SJCRH30 (cell line): ENCODE measurements at places on chromosomes 6 and 20. TPM values are rescaled to one million over a fixed set of nuclear protein-coding genes. Genes with fewer than 3 reads are reported as not detected.

DNA sequence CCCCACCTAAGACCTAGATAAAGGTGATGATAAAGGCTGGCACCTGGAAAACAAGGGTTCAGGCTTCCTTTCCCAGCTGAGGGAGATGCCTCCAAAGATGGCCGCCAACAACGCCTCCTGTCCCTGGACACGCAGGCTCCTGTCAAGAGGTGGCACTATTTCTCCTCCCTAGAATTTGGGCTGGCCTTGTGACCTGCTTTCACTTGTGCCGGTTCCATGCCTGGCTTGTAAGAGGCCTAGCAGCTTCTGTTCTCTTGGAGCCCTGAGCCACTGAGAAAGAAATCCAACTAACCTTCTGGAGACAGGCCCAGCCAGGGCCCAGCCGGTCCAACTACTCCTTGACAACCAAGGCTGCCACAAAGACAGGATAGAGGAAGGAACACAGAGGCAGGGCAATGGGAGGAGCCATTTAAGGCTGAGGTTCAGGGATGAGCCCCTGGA lies 60.2 kb upstream of the RALY start:
- peak; percentile 82 for DNase-seq

- no peak for DNase-seq
Measured at GRCh38 chr6:170485159-170485558, 67.9 kb downstream of the PSMB1 start.

DNA sequence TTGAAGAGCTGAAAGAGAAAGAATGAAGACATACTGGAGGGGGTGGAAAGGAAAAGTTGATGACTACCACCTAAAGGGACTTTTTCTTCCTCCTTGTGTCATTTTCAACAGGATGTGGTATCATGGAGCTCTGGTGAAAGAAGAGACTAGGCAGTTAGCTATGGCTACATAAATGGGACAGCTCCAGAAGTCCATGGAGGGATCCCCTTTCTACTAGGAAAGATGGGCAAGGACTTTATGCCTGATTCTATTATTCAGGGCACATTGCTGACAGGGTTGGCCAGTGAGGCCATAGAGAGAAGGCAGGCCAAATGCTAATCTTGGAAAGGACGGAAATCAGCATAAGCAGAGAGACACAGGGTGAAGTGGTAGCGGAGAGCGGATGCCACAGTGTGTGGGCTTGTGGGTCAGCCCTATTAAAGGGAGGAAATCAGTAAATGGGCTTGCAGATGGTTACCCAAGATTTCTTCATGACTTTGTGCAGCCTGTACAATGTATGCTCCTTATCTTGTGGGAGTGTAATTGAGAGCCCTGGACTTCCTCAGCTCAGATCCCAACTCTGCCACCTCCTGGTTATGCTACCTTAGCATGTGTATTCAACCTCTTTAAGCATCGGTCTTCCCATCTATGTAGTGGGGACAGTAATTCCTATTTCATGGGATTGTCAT lies 77.4 kb upstream of the TMEM170B start:
- DNase-seq = no peak

DNA sequence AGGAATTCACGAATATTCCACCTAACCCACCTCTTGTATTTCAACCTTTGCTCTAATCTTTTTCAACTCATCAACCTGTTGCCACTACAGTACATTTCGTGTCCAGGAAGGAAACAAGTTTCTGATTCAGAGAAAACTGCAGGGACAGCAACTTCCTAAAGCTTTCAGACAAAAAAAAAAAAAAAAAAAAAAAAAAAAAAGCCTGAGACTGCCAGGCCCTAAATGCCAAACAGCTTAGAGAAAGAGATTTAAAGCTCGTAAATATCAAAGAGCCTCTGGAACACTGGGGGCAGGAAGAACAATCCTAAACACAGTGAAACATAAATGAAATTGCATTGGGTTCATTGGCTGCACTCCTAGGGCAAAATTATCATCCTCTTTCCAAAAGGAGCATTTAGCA lies 411.2 kb upstream of the SPTLC3 start:
- no peak for DNase-seq

- DNase-seq = no peak
Measured at GRCh38 chr6:144062786-144063185, 32.6 kb downstream of the SF3B5 start.

DNA sequence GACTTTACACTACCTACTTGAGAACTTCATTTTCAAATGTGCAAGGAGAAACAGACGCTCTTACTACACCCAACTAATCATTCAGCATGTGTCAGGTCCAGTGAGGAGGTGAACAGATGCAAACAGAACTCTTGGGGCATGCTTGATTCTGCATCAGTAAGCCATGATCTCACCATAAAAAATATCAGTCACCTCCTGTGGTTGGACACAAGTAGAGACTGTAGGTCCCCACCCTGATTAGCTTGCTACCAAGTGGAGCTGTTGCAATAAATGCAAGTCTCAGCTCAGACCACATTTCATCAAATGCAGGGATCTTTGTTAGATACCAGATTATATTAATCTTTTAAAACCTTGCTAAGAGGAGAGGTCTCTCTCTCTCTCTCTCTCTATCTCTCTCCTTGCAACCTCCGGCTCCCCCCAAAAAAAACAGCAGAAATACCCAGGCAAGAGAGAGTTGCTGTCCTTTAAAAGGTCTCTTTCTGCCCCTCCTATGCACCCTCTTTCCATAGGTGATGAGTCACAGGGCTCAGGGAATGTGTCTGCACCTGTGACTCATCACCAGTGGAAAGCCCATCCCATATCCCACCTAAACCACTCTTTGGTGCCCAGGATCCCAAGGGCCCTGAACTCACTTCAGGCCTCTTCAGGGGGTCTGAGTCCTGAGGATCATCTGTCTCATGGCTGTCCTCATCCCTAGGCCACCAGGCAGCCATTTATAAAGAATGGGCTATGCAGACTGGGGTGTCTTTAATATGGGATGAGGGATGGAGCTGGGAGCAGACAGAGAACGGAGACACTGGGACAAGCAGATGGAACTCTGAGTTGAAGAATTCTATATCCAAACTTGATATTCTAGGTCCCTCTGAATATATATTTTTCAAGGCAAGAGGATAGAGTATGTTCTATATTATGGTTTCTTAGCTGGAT lies 154.5 kb downstream of the QRSL1 start:
- no peak for DNase-seq

DNA sequence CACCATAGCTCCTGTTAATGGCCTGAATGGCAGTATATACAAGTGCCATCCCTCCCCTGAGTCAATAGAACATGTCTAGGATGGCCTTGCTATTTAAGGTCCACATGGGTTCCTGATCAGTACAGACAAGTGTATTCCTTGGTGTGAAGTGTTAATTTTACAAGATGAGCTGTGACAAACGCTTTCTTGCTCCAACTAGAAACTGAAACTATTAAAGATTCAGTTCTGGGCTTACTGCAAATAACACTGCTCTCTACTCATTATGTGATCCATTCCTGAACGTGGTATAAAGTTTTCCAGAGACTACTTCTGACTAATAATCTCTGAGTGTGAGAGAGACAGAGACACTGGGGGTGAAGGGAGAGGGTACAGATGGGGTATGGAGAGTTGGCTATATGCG lies 198.0 kb upstream of the FBXL4 start:
- no peak for DNase-seq

GRCh38 chr6:108164815-108165706 lies 761 bp upstream of the NR2E1 start:
- peak; percentile 3 for DNase-seq

- DNase-seq = no peak
Measured at GRCh38 chr6:1849691-1850090, 240.0 kb downstream of the FOXC1 start.

GRCh38 chr6:28643017-28643740 lies 117.5 kb downstream of the GPX5 start:
- DNase-seq = peak; percentile 59

DNA sequence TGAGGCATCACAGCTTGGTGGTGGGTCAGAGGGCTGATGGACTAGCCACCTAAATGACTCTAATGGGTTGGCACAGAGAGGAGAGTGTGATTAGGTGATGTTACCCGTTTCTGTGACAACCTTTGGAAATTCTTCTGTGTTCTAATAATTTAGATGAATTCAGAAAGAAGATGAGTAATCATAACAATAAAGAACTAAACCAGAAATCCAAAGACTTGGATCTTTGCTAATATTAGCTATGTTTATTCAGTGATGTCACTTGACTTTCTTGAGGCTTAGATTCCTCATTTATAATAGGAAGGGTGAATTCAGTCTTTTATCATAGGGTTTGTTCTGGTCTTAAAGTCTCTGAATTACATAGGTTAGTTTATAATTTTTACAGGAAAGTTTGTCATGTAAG lies 19.9 kb downstream of the CRYBG1 start:
- no peak for DNase-seq

GRCh38 chr20:10555865-10556308 lies 117.9 kb downstream of the JAG1 start:
- DNase-seq = no peak

DNA sequence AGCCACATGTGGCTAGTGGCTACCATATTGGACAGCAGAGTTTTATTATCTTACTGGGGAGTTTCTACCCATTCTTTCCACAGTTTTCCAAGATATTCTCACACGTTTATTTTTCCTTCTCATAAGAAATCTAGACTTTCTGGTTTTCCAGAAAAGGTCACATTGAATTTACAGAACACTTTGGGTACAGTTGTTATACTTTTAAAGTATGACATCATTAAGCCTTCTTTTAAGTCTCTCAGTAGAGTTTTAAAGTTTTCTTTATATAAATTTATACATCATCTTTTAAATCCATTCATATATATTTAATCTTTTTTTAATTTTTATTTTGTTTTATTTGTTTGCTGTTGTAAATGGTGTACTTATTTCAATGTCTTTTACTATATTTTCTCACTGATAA lies 200.3 kb upstream of the QKI start:
- no peak for DNase-seq

- DNase-seq = no peak
Measured at GRCh38 chr6:100469101-100469859, 4.6 kb upstream of the SIM1 start.

DNA sequence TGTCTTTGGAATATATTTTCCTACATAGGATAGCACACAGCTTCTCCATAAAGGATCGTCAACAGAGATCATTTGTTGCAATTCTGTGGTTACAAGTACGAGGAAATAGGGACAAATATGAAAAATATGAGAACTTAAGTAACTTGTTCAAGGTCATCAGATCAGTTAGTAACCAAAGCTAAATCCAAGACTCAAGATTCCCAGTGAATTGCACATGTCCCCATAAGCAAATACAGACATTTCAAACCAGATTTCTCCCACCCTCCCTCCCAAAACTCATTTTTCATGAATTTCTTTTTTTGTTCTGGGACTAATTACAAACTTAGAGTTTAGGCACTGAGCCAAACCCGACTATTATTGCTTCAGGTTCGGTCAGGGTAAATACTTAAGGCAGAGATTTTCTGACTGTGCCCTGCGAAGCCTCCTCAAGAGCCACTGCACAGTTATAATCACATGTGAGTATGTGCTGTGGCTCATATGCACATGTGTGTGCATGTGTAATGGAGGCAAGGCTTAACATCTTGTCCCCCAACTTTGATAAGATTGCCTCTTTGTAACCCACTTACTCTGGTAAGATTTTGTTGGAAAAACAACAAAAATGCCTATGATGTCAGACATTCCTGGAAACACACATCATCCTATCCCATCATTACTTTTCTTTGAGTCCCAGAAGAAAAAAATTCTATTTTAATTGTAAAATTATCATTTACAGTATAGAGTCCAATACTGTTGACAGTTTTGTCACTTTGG lies 216.2 kb downstream of the CD83 start:
- DNase-seq = no peak

- no peak for DNase-seq
Measured at GRCh38 chr20:52905241-52905994, 66.7 kb upstream of the TSHZ2 start.

GRCh38 chr6:156538875-156539660 lies 238.1 kb upstream of the ARID1B start:
- DNase-seq = no peak

DNA sequence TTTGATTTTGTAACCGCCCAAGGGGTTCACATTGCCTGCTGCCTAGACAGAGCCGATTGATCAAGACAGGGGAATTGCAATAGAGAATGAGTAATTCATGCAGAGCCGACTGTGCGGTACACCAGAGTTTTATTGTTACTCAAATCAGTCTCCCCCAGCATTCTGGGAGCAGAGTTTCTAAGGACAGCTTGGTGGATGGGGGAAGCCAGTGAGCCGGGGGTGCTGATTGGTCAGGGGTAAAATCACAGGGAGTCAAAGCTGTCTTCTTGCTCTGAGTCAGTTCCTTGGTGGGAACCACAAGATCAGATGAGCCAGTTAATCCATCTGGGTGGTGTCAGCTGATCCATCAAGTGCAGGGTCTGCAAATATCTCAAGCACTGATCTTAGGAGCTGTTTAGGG lies 60.0 kb upstream of the EZR start:
- DNase-seq = no peak

GRCh38 chr6:32607263-32607987 lies 17.8 kb upstream of the HLA-DRB1 start:
- DNase-seq = no peak

GRCh38 chr20:46011631-46012482 lies 3.1 kb downstream of the MMP9 start:
- peak; percentile 71 for DNase-seq

DNA sequence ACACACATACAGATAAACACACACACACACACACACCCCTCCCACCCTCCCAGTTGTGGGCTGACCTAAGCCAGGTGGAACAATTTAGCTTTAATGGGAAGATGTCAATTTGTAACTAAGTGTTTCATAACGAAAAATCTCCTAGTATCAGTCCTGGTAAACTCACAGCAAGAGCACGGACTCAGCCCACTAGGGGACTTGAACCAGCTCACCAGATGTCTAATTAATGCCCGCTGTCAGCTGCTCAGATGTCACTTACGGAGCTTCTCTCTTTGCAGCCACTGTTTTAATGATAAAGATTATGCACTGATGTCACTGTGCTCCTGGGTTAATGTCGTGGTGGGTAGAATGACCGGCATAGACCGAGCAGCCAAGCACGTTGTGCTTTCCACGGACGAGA lies 116.6 kb upstream of the INSM1 start:
- no peak for DNase-seq

- DNase-seq = no peak
Measured at GRCh38 chr6:44227148-44227793, 3.9 kb downstream of the SLC29A1 start.

GRCh38 chr20:10802236-10802635 lies 128.4 kb upstream of the JAG1 start:
- DNase-seq = no peak

- DNase-seq = no peak
Measured at GRCh38 chr6:170082067-170082466, 208.8 kb downstream of the DLL1 start.

GABRR1 gene
- 0.26 and 0.30 TPM in 2 replicates for total RNA-seq

PRICKLE4 gene
- total RNA-seq = 0.28 TPM in 1 of 2 replicates, not detected in the other

EFCAB8 gene
- total RNA-seq = 0.28 and 0.58 TPM in 2 replicates

RIPOR3 gene
- 1.7 and 2.6 TPM in 2 replicates for total RNA-seq

SDC4 gene
- 47.4 and 48.7 TPM in 2 replicates for total RNA-seq

ESR1 gene
- 0.03 TPM in 1 of 2 replicates, not detected in the other for total RNA-seq

C6orf118 gene
- total RNA-seq = 0.77 TPM in 1 of 2 replicates, not detected in the other

LZTS3 gene
- 3.2 and 3.4 TPM in 2 replicates for total RNA-seq

LRRN4 gene
- total RNA-seq = 2.3 and 3.3 TPM in 2 replicates

C20orf144 gene
- total RNA-seq = 0.38 and 0.42 TPM in 2 replicates

BANF2 gene
- not detected in 2 replicates for total RNA-seq

OR2J1 gene
- total RNA-seq = not detected in 2 replicates
